Activated T-cell treated with anti-CD3 and anti-CD28 coated beads, Interleukin-2, amount 50 U/mL, for 48 hours (primary cell): ENCODE measurements at places on chromosomes 6 and 20.
A peak's percentile ranks its signal among the peaks of the same experiment; 100 is the strongest.

DNA sequence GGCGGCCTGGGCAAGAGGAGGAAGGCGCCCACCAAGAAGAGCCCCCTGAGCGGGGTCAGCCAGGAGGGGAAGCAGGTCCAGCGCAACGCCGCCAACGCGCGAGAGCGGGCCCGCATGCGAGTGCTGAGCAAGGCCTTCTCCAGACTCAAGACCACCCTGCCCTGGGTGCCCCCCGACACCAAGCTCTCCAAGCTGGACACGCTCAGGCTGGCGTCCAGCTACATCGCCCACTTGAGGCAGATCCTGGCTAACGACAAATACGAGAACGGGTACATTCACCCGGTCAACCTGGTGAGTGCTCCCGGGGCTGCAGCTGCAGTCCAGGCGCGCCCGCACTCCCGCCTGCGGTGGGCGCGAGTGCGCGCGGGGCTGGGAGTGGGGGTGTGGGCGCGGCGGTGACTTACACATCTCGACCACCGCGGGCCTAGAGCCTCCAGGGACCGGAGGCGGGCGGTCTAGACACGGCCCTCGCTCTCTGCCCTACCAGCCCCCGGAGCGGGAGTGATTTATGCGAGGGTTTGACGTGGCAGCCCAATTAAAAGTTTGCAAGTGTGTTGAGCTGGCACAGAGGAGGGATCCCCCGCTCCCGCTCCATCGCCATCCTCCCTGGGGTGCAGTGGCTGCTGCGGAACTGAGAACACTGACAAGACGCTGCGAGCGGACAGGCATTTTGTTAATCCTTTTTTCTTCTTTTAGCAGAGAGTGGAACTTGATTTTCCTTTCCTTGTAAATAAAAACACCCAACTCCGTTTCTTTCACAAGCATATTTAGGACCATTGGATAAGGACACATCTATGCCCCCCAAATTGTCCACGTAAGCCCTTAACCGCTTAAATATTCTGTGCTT, 867 bp downstream of the TCF21 start:
- DNase-seq, result peak; percentile 33

DNA sequence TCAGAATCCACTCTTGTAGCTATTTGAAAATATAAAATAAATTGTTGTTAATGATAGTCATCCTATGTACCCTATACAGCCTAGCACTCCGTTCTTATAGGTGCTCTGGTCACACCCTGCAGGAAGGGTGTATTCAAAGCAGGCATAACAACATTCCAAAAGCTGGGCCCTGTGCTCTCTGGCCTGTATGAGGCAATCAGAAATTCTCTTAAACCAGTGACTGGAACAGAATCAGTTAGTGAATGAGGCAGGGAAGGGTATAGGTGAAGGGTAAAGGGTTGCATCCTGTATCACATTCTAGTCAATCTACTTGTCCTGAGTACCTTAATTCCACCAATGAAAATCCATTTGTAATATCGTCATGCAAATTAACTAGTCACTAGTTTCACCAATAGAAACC, 154.5 kb upstream of the ZNF217 start:
- no peak for DNase-seq

DNA sequence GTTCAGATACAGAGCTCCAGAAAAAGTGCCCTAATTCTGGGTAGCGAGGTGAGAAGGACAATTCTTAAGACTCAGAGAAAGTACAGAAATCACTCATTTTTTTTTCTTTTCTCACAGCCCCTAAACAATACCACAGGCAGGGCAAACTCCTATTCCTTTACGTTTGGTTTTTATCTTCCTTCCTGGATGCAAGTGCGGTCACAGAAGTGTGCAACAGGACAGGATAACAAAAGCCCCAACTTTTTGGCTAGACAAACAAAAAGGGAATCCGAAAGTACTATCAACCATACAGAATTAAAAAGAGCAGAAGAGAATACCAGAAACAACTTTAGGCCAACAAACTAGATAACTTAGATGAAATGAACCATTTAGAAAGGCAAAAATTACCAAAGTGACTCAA, 18.4 kb upstream of the BEND6 start:
- DNase-seq, result no peak

DNA sequence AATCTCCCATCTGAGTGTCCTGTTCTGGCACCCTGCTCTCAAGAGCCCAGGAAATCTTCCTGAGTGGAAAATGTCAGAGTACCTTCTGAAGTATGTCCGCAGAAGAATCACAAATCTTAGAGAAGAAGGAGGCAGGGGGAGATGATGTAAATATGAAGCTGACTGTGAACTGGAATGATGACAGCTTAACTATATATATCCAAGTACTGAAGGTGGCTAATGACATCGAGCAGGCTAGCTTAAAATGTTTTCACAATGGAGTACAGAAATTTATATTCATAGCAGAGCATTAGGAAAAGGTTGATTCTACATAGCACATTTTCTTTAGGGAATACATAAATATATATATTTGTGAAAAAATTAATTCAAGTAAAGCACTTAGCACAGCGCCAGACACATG, 64.3 kb downstream of the BMP5 start:
- no peak for DNase-seq

DNA sequence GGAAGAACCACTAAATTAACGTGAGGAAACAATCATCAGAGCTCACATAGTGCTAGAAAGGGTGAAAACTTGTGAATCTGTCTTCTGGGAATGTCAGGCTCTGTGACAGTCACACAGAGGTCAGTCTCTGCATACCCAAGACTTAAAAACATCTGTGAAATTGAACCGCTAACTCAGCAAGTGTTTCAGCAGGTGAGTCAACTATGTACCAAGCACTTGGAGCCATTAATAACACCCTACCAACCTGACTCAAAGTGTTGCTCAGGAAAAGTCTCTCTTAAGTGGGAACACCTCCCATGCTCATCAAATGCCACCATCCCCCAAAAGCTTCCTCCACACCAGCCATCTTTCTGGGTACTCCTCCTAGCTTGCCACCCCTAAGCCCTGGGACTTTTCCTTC, 92.3 kb upstream of the CARMIL1 start:
- DNase-seq, result no peak

DNA sequence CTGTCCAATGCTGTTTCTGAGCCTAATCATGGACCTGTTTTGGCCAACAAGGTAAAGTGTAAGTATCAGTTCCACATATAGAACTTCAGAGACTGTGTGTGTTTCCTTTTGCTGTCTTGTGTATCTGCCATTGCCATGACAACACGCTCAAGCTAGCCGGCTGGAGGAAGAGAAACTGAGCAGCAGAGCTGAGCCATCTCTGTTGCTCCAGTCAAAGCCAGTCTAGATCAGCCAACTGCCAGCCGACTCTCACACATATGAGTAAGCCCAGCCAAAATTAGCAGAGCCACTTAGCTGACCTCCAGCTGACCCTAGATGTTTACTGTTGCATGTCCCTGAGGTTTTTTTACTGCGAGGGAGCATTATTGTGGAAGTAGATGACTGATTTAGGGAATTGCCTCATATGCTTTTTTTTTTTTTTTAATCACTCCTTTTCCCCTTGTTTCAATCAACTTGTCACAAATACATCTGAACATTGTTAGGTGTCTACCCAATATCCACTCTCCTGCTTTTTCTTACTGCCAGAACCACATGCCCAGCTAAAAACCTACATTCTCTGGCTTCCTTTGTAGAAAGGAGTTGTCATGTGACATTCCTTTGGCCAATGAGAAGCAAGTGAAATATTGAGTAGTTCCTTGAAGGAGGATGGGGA, 304.3 kb upstream of the SUPT3H start:
- peak; percentile 56 for DNase-seq

GRCh38 chr20:30485331-30486102, 771.9 kb upstream of the DEFB115 start:
- no peak for DNase-seq

DNA sequence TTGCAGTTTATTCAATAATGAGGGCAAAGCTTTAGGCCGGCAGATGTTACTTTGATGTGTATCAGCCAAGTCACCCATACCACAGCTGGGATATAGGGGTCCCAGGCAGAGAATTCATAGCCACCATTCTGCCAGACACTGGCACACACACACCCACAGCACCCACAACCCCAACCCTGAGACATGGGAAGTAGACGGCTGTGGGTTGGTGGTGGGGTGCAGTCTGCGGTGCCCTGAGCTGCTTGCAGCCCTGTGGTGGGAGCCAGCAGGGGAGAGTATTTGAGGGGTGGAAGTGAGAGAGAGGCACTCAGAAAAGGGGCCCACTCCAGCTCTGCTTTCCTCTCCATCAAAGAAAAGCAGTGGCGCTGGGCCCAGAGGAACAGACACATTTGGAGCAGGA, 125.3 kb downstream of the FOXO3 start:
- DNase-seq, result no peak

DNA sequence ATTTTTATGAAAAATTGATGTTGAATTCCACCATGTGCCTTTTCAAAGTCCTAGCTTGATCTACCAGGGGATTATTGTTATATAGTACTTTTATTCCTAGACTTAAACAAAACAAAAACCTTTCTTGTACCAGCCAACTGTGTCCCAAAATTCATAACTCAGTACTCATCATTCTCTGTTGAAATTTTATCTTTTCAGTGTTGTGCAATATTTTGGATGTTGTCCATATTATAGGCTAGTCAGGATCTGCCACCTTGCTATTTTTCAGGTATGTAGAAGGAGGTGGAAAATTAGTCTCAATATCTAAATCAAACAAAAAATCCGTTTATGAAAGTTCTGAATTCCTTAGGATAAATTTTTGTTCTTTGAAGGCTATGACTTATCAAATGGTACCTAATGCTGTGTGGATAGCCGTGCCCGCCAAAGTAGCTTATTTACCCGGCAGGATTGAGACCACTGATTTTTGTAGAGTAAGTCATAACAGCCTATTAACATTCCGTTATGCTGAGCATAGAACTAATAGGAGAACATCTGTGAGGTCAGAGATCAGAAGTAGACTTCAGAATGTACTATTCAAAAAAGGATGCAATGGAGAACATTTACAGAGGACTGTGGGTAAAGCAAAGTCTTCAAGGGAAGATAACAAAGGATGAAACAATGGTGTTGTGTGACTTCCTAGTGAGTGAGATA, 304.7 kb downstream of the SOX4 start:
- DNase-seq, result no peak

- DNase-seq, result no peak
Observed at GRCh38 chr6:70409216-70409615, 4.1 kb upstream of the FAM135A start.

DNA sequence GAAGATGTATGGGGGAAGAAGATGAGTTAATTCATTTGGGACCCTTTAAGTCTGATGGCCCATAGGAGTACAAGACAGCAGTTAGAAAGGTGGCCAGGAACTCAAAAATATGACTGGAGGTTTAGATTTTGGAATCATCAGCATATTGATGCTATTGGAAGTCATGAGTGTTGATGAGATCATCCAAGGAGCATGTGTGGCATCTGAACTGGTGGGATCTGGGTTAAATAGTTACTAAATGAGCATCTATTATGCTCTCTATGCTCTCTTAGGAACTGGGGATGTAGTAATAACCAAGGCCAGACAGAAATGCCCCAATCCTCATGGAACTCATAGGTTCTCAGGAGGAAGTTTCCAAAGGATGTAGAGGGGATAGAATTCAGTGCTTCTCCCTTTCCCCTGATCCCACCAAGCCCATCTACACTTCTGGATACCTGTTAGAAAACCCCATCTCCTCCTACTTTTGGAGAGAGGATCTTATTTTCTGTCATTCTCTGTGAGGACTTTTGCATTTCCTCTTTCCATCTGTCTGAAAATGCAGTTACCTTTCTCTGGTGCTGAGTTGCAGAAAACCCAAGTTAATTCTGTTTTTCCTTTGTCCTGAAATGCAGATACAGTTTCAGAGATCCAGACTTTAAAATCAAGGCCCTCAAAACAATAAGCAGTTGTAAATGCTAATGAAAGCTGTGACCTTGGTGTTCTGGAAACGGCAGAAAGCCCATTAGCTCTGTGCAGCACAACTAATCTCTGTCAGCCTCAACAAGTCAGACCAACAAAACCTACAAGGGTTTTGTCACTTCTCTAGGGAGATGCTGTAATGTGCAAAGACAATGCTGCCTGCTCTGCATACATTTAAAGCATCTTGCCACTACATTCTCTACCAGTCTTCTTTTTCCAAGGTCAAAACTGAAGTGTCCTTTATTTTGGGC, 65.8 kb downstream of the TBC1D7 start:
- DNase-seq, result no peak

DNA sequence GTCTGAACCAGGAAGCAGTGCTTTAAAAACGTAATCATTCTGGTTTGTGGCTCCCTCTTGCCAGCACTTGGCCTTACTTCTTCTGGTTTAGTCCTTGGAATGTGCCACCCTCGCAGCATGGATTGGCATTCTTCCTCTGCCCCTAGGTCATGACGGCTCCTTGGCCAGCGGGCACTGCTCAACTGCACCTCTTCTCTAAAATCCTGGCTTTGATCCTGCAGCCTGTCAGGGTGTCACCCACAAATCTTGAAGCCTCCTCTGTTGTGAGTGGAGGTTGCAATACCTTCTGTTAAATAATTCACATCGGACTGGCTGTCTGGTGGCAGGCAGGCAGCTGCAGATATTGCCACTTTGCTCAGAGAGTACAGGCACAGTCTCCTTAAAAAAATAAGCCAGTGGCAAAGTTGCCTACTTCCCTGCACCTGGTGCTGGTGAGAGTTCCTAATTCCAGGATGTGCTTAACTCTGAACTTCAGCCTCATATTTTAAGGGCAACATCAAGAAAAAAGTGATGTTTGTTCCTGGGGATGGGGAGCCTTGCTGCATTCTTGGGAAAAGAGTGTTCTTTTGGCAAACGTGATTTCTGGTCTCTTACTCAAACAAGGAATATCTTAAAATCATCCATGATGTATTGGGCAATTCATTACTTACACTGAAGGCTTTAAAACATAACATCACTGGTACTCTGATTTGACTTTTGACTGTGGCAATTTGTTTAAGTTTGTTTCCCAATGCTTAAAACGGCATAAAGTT, 179.8 kb downstream of the FOXA2 start:
- no peak for DNase-seq
